T-cell (primary cell): ENCODE measurements at places on chromosomes 2 and 18.

DNA sequence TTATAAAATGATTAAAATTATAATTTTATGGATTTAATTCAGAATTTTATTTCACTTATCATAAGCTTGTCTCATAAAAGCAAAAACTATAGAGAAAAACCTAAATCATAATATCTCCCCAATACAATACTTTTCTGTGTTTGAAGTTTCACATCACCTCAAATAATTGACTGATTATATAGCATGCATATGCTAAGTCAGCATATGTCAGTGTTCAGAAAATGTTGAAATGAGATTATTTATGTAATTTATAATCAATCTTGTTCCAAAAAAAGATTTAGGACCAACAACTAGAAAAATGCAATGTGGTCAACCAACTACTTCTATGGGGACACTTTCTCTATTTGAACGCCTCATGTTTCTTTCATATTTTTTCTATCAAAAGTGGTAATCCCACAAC, 902.6 kb downstream of the CPS1 start:
- DNase-seq: no peak

DNA sequence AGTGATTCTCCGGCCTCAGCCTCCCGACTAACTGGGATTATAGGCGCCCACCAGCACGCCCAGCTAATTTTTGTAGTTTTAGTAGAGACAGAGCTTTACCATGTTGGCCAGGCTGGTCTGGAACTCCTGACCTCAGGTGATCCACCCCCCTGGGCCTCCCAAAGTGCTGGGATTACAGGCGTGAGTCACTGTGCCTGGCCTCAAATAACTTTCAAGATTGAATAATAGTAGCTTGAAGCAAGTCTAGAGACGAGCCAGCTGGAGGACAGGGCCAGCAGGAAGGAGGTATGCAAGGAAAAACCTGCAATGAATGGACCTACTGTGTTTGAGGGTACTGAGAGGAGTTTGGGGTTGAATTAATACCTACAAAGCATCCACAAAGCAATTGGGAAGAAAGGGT, 87.5 kb downstream of the MSH2 start:
- DNase-seq: no peak

GRCh38 chr2:218397820-218398436, 1.7 kb upstream of the CTDSP1 start:
- DNase-seq: no peak

GRCh38 chr2:99555404-99555803, 65.6 kb upstream of the REV1 start:
- DNase-seq: no peak

GRCh38 chr2:66364495-66365333, 70.2 kb upstream of the MEIS1 start:
- no peak for DNase-seq

DNA sequence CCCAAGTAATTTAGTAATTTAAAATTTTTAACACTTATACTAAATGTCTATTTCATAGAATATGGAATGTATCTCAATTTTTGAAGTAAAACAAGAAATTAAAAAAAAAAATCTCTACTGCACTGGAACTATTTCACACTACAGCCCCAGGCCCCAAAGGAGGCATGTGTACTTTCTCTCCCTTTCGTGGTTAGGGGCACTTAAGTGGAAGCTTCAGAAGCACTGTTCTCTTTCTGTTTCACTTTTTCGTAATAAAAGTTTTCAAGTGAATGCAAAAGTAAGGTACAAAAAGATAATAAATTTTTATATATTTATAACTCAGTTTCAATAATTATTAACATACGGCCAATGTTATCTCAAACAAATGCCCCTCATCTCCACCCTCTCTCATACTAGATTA, 123.8 kb upstream of the STON1 start:
- DNase-seq: no peak

- DNase-seq: no peak
Measured at GRCh38 chr2:240983996-240984498, 14.4 kb upstream of the SNED1 start.

- no peak for DNase-seq
Measured at GRCh38 chr18:55064760-55065159, 105.5 kb upstream of the CCDC68 start.

- no peak for DNase-seq
Measured at GRCh38 chr2:223181561-223181960, 129.6 kb downstream of the KCNE4 start.

DNA sequence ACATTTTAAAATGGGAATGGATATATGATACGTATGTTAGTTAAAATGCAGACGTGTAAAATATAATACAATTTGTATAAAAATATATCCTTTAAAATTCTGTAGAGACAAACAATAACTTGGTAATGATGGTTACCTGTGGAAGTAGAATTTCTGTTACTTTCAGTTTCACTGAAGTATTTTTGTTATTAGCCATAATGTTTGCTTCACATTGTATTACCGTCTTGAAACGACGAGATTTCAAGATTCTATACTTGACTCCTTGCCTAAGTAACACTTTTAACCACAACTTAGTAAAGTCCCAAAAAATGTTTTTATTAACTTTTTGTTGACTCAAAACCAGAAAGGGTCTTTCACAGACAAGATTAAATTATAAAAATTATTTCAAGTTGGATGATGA, 488.3 kb upstream of the VRK2 start:
- no peak for DNase-seq

GRCh38 chr2:168089200-168089599, 158.2 kb downstream of the STK39 start:
- DNase-seq: no peak

DNA sequence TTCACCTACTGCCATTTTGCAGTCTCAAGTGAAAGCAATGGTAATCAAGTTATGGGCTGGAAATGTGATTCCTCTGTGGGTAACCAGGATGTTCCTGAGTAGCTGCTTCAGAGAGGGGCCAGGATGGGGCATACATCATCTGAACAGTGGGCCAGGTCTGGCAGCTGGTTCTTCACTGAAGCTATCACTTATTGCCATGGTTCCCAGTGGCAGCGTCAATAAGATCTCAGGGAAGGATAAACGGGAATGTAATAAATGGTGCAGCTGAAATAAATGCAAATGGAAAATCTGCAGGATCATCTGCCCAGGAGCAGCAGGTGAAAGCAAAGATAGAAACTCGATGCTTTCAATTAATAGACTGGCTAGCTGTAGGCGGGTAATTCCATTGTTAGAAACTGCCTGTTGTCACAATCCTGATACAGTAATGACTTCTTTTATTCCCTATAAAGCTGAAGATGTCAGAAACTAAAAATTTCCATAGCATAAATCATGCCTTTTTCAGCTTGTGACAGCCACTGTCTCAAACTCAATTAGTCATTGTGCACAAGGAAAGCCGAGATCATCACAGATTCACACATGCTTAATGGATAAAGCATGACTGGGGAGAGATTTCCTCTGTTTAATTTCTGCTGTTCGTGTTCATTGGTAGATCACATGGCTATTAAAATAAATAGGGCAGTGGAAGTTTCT, 56.2 kb upstream of the CCDC85A start:
- DNase-seq: no peak

DNA sequence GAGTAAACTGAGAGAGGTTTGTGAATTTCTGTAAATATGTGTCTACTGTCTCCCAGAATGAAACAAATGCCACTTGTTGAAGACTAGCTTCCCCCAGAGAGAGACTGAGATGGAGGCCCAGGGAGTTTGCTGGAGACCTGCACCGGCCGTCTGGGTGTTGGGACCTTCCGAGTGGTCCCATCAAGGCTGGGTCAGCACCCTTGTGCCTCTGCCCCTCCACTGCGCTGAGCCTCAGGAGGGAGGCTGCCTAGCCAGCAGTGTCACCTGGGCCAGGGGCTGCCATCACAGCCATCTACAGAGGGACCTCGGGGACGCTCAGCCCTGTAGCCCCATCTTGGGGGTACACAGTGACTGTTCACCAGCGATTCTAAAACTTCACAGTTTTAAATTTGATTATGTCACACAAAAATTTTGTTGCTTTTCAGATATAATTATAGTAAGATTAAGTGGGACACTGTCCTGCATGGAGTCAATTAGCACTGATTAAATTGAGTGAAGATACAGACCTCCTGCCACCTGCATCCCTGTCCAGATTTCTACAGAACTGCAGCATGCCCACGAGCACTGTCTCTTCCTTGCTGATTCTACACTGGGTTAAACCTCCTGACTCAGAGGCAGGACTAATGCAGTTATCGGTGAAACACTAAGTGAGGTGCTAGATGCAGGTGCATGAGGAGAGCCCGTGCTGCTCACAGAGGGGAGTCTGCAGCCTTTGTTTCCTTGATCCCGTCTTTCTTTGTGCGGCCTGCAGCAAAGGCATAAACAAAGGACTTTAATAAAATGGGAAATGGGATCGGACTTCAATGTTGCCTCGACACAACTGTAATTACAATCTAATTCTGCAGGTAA, 50.5 kb downstream of the TMEM18 start:
- no peak for DNase-seq

- DNase-seq: no peak
Measured at GRCh38 chr2:189587780-189588179, 7.2 kb upstream of the SLC40A1 start.

- no peak for DNase-seq
Measured at GRCh38 chr2:30206461-30207430, 24.6 kb upstream of the LBH start.

- DNase-seq: no peak
Measured at GRCh38 chr2:197477797-197478196, 21.8 kb downstream of the HSPD1 start.

- peak; percentile 32 for DNase-seq
Measured at GRCh38 chr18:79507546-79508480, 112.1 kb downstream of the NFATC1 start.

DNA sequence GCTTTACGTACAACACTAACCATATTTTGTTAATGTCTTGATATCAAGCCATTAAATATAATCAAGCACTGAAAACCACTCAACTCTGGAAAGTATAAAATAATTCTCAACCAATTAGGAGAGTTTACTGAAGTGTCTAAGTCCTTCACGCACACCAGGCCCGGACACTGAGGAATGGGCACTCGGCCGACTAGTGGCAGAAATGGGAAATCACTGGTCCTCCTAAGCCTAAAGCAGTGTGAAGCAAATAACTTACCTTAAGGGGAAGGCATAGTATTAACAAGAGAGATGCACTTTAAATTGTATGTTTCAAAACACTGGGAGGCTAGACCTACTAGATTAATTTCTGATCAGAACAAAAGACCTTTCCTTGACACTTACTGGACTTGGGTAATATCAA, 45.7 kb downstream of the FAM210A start:
- no peak for DNase-seq

DNA sequence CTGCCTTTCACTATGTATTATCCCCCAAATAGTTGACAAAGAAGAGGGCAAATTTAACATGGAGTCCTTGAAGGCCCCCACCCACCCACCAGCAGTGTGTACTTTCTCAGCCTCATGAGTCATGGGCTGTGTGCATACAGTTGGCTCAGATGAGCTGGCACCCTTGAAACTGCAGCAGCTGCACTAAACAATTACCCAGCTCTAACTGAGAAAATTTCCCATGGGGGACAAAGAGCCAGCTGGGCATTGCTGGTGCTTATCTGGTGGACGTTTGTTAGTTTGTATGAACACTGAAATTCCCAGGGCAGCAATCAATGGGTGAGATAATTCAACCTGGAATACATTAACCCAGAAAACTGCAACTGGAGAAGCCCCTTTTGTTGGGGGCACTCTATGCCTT, 131.7 kb downstream of the GCA start:
- no peak for DNase-seq

GRCh38 chr18:61975526-61976326, 82.9 kb upstream of the RNF152 start:
- DNase-seq: no peak

- no peak for DNase-seq
Measured at GRCh38 chr2:242030226-242030575, 160.7 kb downstream of the RTP5 start.

DNA sequence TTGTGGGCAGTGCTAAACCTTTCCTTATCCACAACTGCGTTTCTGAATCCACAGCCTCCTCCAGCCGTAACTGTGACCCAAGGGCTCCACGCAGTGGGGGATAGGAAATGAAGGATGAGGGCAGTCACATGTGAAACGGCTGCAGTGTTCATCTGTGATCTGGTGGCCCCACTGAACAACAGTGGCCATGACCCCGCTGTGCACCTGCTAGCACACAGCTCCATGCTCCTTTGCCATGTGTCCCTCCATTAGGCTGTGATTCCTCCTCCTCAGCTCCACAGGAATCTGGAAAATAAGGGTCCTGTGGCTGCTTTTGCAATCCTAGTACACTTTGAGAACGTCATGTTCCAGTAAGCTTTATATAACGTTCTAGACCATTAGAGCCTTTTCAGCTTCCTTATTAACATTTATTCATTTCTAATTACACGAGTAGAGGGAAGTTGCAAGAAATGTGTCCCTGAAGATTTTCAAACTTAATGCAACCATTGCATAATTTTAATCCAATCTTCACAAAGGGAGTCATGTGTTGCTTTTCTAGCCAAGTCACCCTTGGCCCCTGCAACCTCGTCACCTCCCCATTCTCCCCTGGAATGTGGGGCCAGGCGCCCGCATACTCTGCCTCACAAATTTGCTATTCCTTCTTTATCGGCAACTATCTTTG, 7.1 kb upstream of the NAPG start:
- no peak for DNase-seq

- no peak for DNase-seq
Measured at GRCh38 chr2:220101980-220102379, 474.6 kb downstream of the SLC4A3 start.

GRCh38 chr2:234357666-234358065, 139.2 kb downstream of the ARL4C start:
- no peak for DNase-seq

GRCh38 chr2:194205568-194206227, 1451.3 kb upstream of the SLC39A10 start:
- DNase-seq: no peak

DNA sequence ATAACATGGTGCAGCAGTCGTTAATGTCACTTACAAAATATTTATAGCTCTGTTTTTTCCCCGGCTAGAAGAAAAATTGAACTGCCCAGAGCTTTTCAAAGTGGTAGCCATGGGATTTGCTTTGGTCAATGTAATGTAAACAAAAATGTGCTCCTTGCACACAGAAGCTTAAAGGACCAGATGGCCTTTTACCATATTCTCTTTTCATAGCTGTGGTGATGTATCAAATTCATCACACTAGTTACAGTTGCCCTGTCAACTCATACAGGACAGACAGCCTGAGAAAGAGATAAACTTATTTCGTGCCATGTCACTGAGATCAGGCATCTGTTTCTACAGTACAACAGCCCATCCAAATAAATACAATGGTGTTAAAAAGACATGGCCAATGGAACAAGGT, 368.1 kb upstream of the CDH19 start:
- DNase-seq: no peak

DNA sequence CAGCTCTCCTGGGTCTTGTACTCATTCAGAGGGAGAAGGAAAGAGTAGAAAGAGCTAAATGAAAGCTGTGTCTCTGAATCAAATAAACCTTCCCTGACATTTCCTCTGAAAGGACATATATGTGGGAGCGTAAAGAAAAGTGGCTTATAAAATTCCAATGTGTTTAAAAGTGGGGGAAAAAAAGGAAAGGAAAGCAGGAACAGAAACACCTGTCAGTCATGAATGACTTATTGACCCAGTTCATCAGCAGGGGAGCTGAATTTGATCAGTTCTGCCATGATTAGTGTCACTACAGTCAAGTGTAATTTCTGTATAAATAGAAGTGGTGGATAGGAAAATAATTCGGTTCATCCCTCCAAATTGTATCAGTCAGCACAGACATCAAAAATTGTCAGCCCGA, 382.5 kb downstream of the ERBB4 start:
- DNase-seq: no peak
